ENCODE measurements at places on chromosomes 11 and 22.

DNA sequence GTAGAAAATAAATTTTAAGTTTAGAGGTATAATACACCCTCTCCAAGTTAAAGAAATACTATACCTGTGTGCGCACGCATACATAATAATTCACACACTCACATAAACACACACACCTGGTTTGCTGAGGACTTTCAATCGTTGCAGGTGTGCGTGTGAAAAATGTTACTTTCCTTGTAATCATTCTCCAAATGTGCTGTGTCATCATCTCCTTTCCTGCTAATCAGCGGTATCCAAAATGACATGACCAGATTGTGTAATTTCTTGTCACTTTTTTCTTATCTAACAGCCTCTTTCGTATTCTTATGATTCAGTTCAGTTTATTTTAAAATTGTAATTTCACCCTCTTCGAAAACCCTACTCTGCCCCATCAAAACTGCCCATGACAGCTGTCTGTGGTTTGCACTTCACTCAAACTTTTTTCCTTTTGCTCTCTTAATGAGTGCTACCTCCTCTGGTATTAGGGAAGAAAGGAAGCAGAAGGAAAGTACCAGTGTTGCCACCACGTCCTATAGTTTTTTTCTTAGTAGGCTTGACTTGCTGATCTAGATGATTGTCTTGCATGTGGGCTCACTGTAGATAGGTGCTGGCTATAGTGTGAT, 651.2 kb downstream of the CNTN5 start:
- DNase-seq, result no peak

DNA sequence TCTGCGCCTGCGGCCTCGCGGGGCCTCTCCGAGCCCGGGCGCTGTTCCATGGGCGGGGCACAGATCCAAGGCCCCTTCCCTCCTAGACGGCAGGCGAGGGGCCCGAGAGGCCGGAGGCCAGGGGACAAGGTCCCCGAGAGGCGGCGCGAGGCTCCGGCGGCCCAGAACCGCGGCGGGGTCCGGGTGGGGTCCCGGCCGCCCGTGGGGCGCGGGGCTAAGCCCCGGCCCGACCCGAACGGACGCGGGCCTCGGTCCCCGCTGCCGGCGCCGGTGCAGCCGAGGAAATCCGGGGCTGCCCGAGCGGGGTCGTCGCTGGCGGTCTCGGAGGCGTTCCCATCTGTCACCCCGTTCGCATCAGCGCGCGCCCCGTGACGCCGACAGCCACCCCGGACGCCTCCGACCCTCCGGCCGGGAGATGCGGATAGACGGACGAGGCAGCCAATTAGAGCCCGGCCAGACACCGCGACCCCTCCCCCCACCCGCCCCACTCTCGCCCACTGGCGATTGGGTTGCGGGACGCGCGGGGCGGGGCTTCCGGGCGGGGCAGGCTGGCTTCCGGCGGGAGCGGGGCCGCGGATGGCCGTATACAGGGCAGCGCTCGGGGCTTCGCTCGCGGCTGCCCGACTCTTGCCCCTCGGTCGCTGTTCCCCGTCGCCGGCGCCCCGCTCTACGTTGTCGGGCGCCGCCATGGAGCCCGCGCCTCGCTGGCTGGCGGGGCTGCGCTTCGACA, at the start of gene SELENOO:
Gene SELENOO (plus strand): TSS at position 551 of the 730 bp plus-strand sequence. CDS start 26 bp downstream, at position 577.
- DNase-seq, result peak; percentile 60

DNA sequence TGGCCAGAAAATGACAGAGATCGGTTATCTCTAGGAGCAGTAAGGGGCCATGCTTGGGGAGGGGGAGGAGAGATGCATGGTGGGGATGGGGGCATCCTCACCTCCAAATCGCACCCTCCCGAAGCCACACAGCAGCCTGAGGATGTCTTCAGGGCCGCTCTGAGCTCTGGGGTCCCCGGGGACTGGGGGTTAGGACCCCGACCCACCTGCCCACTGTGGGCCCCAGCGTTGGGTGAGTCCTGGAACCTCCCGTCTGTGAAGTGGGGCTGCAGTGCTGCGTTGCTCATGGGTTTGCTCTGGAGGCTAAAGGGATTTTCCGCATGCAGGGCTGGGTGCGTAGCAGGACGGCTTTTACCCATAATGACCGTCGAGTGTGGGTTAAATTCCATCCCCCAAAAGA, 1046.3 kb downstream of the BRD1 start:
- no peak for DNase-seq

- DNase-seq, result no peak
Measured at GRCh38 chr11:78268591-78269410, 80.1 kb downstream of the USP35 start.

- no peak for DNase-seq
Measured at GRCh38 chr22:38937541-38937940, 19.9 kb upstream of the APOBEC3A start.

DNA sequence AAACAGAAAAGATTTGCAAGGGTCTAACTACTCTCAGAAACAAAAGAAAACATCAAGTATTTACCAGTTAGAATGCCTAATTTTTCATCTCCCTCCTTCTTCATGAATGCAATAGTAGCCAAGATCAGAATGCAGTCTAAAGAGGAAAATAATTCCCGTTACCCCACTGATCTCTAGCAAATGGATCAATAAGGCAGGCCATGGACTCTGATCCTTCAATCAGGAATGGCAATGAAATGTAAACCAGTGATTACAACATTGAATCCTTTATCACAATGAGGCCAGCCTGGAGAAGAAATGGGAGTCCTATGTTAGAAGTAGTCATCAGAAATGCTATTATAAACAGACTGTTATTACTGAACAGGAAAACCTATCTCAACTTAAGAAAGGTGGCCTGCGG, 106.6 kb downstream of the APOL5 start:
- DNase-seq, result no peak

All from A172 (cell line).